ENCODE measurements at places on chromosomes 1 and 21.

GRCh38 chr1:39700348-39700747, 9.1 kb upstream of the HPCAL4 start:
- no peak for DNase-seq

DNA sequence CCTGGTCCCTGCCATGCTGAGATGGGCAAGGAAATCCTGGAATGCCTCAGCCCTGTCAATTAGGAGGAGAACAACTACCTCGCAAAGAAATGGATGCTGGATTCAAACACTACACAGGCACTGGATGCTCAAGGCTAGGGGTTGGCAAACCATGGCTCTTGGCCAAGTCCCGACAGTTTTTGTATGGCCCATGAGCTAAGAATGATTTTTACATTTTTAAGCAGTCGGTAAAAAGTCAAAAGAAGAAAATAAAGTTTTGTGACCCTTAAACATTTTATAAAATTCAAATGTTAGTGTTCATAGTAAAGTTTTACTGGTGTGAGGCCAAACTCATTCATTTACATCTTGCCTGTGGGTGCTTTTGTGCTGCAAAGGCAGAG, 6.5 kb downstream of the CDK18 start:
- DNase-seq: no peak

DNA sequence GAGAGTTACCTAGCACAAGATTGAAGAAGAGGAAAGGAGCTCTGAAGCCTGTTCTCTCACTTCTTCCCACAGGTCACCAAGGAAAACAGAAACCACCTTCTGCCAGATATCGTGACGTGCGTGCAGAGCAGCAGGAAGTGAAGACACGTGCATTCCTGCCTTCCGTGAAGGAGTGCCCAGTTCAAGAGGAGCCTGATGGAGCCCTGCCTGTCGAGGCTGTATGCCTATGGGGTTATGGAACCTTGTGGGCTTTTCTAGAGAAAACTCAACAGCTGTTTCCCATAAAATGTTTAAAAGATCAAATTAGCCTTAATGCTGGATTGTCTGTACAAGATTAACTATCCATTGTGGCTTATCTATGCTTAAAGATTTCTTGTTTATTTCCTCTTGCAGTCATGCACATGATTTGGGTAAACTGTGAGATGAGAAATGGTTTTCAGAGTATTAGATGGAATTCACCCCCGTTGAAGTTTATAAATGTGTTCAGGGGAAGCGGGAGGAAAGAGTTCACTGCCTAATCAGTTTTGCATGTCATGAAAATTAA, 27.8 kb downstream of the NTPCR start:
- no peak for DNase-seq

DNA sequence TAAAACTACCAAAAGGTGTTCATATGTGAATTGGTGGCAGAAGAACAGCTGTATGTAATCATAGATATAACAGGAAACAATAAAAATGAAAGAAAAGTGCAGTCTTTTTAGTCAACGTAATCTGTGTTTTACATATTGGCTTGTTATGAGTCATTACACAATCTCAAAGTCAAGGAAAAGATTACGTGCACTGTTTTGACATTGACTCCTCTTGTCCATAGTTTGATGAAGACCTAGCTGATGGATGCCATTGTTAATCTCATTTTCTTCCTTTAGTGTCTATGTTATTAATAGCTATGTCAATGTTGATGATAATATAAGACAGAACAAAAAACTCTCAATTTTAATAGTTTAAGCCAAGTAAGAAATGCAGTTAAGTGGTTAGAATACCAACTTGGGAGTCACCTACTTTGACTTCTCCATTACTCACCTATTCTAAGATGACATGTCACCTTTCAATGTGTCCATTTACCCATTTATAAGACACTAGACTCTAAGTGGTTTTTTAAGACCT, 84.5 kb upstream of the SAMSN1 start:
- no peak for DNase-seq

DNA sequence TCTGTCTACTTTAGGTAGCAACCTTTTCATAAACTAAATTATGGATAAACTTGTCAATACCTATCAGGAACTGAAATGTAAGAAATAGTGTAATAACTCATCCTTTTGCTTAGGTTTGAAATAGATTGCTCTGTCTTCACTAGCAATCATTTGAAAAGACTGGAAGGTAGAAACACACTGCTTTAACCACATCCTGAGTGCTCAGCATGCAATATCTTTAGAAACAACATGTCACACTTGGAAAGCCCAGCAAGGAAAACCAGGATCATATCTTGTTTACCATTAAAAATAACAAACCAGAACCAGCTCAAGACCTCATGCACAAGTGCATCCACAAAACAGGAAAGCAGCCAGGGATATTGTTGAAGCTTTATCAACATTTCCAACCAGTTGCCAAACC, 3.6 kb downstream of the KCNJ6 start:
- DNase-seq: no peak

DNA sequence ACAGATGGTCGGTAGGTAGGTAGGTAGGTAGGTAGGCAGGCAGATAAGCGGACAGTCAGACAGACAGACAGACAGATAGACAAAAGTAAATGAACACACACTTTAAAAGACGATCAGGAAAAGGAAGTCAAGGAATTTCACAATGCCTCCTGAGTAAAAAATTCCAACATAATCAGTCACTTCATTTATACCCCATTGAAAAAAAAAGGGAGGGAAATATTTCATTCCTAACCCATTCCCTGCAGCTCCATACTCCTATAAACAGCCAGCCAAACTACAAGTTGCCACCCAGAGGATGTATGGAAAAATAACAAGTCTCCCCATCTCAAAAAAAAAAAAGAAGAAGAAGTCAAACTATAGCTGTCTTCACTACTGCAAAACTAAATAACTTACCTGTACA, 43.4 kb downstream of the ZZZ3 start:
- DNase-seq: no peak

DNA sequence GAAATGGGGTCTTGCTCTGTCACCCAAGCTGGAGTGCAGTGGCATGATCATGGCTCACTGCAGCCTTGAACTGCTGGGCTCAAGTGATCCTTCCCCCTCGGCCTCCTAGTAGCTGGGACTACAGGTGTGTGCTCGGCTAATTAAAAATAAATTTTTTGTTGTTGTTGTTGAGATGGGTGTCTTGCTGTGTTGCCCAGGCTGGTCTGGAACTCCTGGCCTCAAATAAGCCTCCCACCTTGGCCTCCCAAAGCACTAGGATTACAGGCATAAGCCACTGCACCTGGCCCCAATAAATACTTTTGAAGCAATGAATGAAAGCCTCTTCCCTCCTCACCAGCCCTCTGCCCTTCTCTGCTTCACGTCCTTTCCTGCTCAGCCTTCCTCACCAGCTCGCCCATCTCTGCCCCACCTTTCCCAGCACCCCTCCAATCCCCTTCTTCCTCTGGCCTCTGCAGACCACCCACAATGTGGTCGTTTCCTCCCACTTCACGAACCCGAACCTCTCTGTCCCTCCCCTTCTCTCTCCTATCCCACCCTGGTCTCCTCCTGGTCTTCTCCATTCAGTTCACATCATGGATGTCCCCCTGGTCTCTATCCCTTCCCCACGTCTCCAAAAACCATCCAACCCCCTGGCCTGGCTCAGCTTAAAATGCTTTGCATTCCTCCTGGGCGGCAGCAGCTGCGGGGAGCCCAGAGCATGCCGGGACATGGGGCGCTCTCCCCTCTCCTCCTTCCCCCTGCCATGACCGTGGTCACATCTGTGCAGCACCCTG, 38.4 kb downstream of the RAP1GAP start:
- DNase-seq: peak; percentile 31

GRCh38 chr1:43314233-43314632, 13.5 kb downstream of the TIE1 start:
- DNase-seq: no peak

DNA sequence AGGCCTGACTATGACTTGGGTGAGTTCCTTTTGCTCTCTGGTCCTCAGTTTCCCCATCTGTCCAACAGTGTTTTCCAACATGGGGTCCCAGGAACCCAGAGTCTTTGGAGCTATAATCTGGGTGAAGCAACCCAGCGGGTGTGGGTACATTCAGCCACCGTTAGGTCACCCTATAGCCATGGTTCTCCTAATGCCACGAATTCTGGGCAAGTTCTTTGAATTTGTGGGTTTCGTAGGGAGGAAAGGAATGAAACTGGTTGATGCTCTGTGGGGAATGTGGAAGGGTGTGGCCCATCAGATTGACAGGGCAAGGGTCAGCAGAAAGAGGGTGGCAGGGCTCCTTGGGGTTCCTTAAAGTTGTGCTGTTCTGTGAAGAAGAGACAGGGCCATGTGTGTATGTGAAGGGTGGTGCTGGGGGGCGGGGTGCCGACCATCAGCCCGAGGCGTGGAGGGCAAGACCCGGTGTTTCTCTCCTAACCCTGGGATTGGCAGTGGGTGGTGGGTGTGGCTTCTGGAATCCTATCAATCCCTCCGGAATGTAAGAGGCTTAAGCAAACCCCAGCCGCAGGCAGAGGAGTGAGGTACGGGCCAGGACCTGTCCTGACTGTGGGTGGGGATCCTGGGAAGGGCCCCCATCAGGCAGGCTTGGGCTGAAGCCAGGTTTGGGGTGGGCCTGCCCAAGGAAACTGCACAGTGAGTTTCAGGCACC, 35.5 kb upstream of the ZNF362 start:
- DNase-seq: no peak

GRCh38 chr1:18481190-18481920, 625 bp downstream of the KLHDC7A start:
- no peak for DNase-seq

DNA sequence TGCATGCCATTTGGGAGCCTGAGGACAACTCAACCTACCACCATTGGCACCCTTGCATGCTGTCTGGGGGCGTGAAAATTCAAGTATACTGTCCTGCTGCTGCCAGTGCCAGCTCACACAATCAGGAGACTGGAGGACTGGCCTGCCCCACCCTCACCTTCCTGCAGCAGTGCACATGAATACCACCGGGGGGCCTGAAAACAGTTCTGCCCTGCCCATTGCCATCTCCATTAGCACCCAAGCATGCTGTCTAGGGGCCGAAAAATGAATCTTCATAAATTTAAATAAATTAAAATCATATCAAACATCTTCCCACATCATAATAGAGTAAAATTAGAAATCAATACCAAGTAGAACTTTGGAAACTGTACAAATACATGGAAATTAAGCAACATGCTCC, 322.1 kb upstream of the TMPRSS15 start:
- no peak for DNase-seq

GRCh38 chr1:37059346-37059745, 25.0 kb upstream of the GRIK3 start:
- no peak for DNase-seq

GRCh38 chr1:32125313-32125712, 17.5 kb downstream of the KPNA6 start:
- DNase-seq: no peak

DNA sequence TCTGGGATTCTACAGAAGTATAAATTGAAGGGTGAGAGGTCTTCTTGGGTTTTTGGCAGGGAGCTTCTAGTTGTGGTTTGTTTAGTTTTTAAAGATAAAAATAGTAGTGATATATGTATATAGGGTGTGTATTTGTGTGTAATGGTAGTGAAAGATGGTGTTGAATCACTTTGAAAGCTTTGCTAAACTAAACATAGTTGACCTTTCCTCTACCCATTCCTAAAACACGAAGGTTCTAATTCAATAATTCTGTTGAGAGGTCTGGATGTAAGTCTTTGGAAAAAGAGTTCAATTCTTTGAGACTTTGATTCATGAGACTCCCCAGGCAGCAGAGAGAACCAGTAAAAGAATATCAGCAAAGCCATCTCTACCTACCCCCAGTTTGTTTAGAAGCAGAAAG, 247.9 kb upstream of the DUSP10 start:
- no peak for DNase-seq

DNA sequence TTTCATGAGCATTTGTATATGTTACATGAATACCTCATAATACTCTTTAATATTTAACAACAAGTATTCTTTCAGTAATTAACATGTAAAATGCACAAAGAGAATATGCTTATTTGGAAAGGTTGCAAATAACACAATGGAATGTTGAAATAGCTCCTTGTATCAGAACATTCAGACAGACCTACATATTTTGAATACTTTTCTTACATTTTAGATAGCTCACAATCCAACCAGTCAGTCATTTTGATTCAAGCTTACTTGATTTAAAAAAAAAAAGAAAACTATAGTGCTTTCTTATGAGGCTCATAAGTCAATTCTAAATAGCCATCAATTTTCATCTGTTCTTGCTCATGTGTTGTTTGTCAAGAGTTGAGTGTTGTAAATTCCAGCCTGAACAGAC, 518.8 kb downstream of the ADGRL2 start:
- DNase-seq: no peak

DNA sequence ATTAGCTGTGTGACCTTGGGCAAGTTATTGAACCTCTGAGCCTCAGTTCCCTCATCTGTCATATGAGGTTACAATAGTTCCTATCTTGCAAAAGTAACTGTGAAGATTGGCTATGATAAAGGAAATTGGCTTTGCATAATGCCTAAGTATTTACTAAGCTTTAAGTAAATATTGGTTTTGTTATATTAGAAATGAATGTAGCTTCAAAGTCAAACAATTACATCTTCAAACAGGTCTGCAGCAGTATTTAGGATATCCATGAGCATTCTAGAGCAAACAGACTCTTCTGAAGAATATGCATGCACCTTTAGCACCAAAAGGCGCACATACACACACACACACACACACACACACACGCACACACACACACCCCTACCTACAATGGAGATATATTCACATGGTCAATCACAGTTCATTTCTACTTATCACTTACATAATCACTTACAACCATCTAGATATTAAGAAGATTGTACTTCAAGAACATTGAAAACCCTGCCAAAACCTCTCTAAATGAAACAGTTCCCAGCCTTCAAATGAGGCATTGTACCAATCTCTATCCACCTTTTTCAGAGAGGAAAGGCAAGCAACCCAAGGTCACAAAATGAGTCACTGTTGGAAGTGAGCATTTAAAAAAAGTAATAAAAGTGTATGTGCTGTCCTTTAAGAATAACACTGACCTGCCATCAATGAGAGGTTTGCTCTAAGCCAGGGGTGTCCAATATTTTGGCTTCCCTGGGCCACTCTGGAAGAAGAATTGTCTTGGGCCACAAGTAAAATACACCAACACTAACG, 13.4 kb upstream of the FAM43B start:
- no peak for DNase-seq

DNA sequence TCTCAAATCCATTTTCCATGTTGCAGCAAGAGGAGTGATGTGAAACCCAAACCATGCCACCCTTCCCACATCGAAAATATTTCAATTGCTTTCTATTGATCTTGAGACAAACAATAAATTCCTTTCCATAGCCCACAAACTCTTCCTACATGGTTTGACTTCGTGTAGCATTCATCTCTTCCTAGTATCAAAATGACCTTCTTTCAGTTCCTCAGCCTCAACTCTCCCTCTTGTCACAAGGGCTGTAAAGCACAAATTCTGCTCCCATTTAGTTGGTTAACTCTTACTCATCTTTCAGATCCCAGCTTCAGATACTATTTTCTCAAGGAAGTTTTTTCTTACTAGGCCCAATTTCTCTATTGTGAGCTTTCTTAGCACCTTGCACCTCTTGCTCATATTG, 99.0 kb downstream of the ZNF281 start:
- DNase-seq: no peak

- DNase-seq: peak; percentile 57
These were observed 5.5 kb downstream of the MFSD2A start for GRCh38 chr1:39960431-39960958.
